ENCODE measurements at places on chromosomes 4 and X.

- DNase-seq, result no peak
Observed at GRCh38 chrX:75596178-75596577, 73.3 kb upstream of the ZDHHC15 start.

- DNase-seq, result no peak
Observed at GRCh38 chr4:128542047-128542446, 254.4 kb upstream of the PGRMC2 start.

DNA sequence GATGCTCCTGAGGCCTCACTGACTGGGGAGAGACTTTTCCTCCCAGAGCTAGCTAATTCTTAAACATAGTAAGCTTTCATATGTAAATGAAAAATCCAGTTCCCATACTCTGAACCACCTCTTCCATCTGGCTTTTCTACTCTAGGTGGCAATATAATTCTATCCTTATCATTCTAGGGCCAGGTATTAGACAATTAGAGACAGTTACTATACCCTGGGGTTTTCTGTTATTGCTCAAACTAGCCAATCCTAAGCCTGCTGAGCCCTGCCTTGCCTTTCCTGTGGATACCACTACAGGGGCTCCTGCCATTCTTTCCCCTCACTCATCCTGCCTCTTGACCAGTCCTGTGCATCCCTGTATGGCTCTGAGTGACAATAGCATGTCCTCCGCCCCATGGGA, 552.0 kb downstream of the STIM2 start:
- DNase-seq, result no peak

DNA sequence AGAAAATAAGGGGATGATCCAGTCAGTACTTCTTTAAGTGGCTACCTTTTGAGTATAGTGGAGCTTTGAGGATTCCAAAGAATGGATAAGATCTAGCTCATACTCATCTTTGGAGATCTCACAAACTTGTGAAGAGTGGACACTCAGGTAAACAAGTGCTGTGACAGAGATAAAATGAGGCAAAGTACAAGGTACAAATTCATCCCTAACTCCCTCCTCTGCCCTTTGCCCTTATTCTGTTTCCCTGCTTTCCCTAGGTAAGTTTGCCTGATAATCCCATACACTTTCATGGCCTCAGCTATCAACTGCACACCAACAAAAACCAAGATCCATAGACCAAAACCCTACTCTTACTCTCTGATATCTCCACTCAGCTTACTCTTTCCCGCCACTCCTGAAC, 16.4 kb upstream of the CPEB2 start:
- no peak for DNase-seq

GRCh38 chr4:128825226-128825625, 15.7 kb downstream of the JADE1 start:
- DNase-seq, result no peak

GRCh38 chr4:98508829-98509598, 149.4 kb downstream of the TSPAN5 start:
- DNase-seq, result no peak

- peak; percentile 54 for DNase-seq
Observed at GRCh38 chr4:7937006-7937405, 2.7 kb downstream of the AFAP1 start.

GRCh38 chrX:13254076-13254785, 65.6 kb downstream of the ATXN3L start:
- DNase-seq, result no peak

GRCh38 chrX:19611636-19612376, 96.5 kb upstream of the MAP3K15 start:
- no peak for DNase-seq

GRCh38 chrX:9668537-9668936, 97.1 kb downstream of the GPR143 start:
- DNase-seq, result no peak

- DNase-seq, result no peak
Observed at GRCh38 chr4:165844161-165844560, 28.9 kb upstream of the TLL1 start.
